Prostate gland (tissue), 2 donors: ENCODE measurements at places on chromosomes 1 and 21. TPM values are rescaled to one million over a fixed set of nuclear protein-coding genes. Genes with fewer than 3 reads are reported as not detected.
A peak's percentile ranks its signal among the peaks of the same experiment; 100 is the strongest.

The HAX1 gene
- total RNA-seq: 96.6 TPM

The RAB13 gene
- total RNA-seq: 49.3 TPM

The IRF6 gene
- total RNA-seq: 59.8 TPM

The PRAMEF6 gene
- total RNA-seq: not detected

The TMEM125 gene
- 18.3 TPM for total RNA-seq

The UBAP2L gene
- total RNA-seq: 51.1 TPM

The PDPN gene
- 11.4 TPM for total RNA-seq

The LCE3E gene
- total RNA-seq: not detected

The MFSD2A gene
- total RNA-seq: 135 TPM

The ZFP69B gene
- 2.9 TPM for total RNA-seq

The HTR6 gene
- total RNA-seq: not detected

The SPRR2B gene
- total RNA-seq: not detected

GRCh38 chr1:86948212-86948611 is 33.8 kb downstream of the HS2ST1 start:
- DNase-seq: no peak

- no peak for DNase-seq
Measured at GRCh38 chr1:96487971-96488370, 233.6 kb upstream of the PTBP2 start.

GRCh38 chr1:220708936-220709801 is 19.0 kb downstream of the C1orf115 start:
- no peak for DNase-seq

DNA sequence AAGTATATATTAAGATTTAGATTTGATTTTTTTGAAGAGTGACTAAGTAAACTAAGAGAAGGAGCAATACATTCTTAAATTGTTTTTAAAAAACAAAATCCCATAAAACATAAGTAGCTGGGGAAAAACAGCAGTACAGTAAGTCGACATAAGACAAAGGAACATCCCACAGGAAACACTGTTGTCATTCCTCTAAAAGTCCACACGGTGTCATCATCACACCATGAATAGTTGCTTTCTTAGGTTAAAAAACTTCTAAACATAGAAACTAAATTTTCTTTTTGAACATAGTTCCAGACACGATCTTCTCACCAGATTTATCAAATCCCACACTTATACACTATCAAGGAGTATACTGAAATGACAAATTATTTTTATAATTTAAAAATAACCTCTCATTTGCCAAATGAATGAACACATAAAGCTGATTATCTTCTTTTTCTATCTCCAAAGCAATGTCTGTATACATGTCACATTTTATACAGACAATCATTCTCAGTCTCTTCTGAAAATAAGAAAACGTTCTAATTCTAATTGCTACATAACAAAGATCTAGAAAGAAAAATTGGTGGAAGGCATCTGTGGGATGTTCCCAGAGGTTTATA is 15.8 kb downstream of the ODF2L start:
- DNase-seq: no peak

- no peak for DNase-seq
Measured at GRCh38 chr1:81430955-81431623, 369.6 kb upstream of the ADGRL2 start.

DNA sequence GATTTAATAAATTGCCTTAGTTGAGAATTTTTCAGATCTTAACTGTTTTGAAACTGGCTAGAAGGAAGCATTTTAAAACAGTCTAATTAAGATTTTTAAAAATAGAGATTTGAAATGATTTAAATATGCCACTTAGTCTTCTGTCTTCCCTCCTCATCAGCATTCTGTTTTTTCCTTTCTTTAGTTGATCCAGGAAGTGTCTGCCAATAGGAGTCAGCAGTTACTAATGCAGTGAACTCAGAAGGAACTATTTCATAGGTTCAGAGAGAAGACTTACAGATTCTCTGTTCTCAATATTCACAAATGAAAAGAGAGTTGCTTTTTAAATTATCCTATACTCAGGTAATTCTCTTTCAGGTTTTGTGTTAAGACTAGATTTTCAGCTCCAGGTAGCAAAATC is 84.5 kb downstream of the RPS6KC1 start:
- DNase-seq: no peak

DNA sequence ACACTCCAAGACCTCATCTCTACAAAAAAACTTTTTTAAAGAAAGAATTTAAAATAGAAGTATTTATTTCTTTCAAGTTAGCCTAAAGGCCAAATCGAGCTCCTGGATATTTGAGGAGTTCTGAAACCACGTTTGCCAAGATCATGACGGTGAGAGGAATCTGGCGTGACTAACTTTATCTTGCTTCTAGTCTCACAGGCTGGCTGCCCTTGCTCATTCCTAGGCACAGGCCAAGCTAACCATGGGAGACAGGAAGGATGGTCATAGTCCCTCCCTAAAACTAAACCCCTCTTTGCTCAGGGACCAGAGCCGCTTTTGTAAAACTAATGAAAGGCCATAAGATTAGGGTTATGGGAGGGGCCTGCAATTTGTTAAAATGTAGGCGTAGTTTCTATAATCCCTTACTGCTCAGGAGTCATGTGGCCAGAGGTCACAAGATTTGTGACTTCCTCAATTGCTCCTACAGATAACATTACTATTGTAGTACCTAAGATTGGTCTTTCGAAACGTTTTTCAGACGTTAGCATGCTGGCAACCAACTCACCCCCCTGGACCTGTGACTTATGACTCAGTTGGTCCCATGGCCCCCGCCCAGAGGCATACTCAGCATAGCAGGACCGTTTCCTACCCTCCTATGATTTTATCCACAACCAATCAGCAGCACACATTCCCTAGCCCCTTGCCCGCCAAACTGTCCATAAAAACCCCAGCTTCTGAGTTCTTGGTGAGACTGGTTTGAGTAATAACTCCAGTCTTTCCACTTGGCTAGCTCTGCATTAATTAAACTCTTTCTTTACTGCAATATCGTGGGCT is 425.0 kb downstream of the SMYD3 start:
- DNase-seq: no peak

DNA sequence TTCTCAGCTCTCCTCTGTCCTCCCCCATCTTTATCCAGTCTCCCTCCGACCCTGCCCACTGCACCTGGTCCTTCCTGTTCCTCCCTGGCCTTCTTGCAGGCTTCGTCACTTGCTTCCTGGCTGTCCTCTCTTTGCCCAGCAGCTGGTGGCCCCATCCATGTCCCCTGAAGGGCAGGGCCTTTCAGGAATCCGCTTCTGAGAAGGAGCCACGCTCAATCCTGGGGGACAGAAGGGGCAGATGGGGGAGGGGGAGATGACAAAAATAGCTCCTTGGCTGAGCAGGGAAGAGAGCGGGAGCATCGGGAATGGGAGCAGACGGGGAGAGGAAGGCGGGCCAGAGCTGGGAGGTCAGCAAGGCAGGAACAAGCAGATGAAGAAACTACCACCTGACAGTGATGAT is 40.7 kb downstream of the SLC30A1 start:
- no peak for DNase-seq

- peak; percentile 55 for DNase-seq
Measured at GRCh38 chr1:157490467-157491165, 61.7 kb downstream of the FCRL5 start.

- DNase-seq: no peak
Measured at GRCh38 chr1:194133152-194133551, 946.7 kb upstream of the B3GALT2 start.

DNA sequence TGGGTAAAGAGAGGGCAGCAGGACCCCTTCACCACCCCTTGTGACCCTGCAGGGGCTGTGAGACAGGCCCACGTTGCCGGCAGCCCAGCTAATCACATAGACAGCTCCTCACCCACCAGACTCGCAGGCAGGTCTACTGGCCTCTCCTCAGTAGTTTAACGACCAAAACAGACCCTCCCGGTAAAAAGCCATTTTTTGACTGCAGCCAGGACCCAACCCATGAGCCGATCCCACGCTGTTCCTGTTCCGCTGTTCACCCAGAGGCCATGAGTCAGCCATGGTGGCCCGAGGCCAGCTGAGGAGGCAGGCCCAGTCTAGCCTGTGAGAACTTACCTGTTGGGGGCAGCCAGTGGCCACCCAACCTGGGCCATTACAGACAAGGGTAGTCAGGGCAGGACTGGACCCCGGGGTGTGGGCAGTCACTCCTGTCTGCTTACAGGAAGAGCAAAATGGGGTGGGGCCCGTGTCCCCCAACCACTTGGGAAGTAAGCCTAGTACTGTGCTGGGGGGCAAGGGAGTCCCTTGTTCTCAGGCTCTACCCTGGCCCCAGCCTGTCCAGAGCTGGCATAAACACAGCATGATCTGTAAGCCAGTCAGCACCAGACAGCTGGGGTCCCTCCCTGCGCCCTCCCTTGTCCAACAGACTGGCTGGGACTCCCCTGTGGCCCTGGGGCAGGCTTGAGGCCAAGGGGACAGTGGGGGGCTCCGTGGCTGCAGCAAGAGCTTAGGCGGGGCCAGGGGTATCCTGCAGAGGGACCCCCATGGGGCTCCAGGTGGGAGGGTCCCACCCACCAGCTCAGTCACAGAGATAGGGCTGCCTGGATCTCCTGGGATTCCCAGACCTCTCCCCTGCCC is 61.9 kb downstream of the WNT9A start:
- peak; percentile 48 for DNase-seq

GRCh38 chr1:225757927-225758656 is 19.5 kb upstream of the SRP9 start:
- no peak for DNase-seq

- no peak for DNase-seq
Measured at GRCh38 chr1:209657918-209658317, 5.7 kb upstream of the LAMB3 start.

GRCh38 chr1:229578168-229579058 is 19.9 kb upstream of the ABCB10 start:
- no peak for DNase-seq

DNA sequence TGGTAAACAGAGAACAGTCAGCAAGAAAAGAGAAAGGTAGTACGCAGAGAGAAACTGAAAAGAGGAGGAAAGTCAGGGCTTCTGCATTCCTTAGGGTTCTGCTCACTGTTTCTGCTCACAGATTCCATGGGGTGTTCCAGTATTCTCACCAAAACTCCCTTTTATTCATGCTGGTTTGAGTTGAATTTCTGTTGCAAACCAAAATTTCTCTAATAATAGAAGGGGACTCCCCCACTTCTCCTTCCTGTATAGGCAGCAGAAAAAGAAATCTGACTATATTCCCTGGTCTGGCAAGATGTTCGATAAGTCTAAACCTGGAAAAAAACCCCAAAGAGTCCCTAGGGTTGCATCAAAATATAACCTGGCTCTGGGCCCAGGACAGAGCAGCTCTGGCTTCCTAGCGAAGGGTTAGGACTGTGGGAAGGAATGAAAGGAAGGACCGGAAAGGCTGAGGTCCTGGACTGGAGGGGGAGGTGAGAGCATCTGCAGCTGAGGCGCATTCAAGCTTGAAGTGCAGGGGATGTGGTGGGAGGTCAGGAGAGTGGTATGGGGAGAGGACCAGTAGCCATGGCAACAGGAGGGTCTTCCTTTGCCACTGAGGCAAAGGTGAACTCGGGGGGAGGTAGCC is 18.8 kb upstream of the RGS16 start:
- no peak for DNase-seq

DNA sequence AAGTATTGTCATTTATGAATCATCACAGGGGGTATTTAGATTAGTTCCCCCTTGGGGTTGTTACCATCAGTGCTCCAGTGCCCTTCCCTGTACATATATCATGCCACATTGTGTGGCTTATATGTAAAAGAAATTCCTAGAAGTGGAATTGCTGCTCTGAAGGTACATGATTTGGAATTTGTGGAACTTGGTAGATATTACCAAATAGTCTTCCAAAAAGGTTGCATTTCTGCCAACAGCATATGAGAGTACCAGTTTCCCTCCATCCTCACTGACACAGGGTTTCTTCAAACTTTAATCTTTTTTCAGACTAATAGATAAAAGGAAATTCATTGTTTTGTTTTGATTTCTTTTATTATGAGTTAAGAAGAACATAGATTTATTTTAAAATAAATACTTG is 41.3 kb downstream of the AKNAD1 start:
- DNase-seq: no peak

GRCh38 chr1:34808051-34808810 is 15.4 kb downstream of the GJA4 start:
- no peak for DNase-seq

DNA sequence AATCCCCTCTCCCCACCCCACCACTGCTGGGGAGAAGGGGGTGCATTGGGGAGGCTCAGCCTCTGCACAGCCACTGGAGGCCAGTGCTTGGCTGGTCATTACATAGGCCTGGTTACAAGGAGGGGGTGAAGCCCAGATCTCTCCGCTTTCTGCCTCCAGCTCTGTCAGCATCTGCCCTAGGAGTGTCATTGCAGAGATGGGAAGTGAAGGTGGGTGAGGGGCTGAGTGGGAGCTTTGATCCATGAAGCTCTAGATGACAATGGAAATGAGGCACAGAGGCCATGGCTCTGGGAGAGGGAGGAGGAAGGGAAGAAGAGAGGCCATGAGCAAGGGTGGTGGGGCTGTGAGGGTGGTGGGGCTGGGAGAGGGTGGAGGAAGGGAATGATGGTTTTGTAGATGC is 411.6 kb downstream of the MATN1 start:
- no peak for DNase-seq

- peak; percentile 22 for DNase-seq
Measured at GRCh38 chr1:81834921-81835698, 34.4 kb downstream of the ADGRL2 start.

DNA sequence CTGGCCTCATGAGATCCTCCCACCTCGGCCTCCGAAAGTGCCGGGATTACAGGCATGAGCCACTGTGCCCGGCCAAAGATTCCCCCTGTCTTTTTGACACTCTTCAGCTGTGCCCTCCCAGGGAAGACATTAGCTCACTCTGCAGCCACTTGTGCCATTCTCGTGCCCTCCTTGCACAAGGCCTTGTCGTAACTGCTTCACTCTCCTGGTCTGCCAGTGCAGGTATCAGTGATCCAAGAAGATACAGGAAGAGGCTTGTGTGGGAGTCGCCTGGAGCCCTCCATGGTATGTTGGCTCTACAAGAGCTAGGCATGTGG is 22.0 kb upstream of the WDR26 start:
- DNase-seq: no peak

DNA sequence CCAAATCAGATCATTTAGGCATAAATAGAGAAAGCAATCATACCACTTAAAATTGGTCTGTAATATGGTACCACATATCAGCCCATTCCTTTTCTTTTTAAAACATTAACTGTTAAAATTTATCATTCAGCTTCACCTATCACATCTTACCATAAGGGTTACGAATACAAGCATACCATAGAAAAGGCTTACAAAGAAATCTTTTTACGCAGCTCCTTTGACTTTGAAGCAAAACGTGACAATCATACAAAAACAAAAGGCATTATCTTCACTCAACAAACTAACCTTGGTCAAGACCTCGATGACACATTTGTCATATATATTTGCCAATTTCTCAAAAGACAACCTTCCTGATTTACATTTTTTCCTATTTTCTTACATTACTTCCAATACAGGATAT is 169.0 kb downstream of the SMYD3 start:
- DNase-seq: no peak

DNA sequence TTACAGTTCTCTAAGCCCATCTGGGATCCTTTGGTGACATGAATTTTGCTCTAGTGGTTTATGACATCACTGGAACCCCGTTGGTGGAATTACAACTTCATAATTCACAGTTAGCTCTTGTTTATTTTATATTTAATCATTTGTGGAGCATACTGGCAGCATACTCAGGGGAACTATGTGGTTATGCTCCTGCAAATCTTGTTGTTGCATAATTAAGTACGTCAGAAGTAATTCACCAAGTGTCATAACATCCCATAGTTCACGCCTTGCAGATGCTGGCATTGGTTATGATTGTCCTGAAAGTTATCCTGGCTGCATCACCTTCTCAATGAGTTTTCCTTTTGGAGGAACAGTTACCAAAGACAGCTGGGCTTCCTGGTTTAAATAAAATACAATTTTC is 16.5 kb downstream of the PRRX1 start:
- DNase-seq: no peak

- no peak for DNase-seq
Measured at GRCh38 chr1:245587435-245588115, 432.8 kb downstream of the KIF26B start.

- no peak for DNase-seq
Measured at GRCh38 chr1:45378184-45378583, 37.9 kb upstream of the MUTYH start.
